Peyer's patch (tissue), 4 donors: ENCODE measurements at places on chromosomes 13 and 19. TPM values are rescaled to one million over a fixed set of nuclear protein-coding genes. Genes with fewer than 3 reads are reported as not detected.

GRCh38 chr13:110210604-110210985 lies 96.4 kb downstream of the COL4A1 start:
- no peaks in the 10 kb centered on the region for H3K27me3 ChIP-seq
- H3K4me3 ChIP-seq: no peak overlapping the region
- H3K4me1 ChIP-seq: no peaks in the 10 kb centered on the region
- H3K36me3 ChIP-seq: no peaks in the 10 kb centered on the region
- no peak overlapping the region for H3K27ac ChIP-seq

The CD22 gene
- total RNA-seq: 207 TPM

The PSG11 gene
- not detected for total RNA-seq

DNA sequence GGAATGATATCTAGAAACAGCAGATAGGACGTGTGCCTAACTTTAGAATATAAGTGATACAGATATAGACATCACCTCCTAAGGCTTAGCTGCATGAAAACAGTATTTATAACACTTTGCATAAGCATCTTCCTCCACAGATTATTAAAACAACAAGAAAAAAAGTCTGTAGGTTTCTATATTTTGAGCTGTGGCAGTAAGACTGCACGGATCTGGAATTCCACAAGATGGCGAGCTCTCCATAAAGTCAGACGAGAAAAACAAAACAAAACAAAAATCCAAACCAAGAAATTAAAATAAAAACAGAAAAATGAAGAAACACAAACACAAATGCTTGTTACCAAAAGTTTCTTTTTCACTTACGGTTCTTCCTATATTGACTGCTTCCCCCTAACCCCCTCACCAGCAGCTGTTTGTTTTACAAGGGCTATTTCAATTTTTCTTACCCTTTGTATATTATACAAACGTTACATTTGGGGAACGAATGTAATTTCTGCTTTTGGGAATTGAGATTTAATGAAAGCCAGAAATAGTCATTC lies 285.8 kb downstream of the MYO16 start:
- no peak overlapping the region for H3K27ac ChIP-seq
- no peaks in the 10 kb centered on the region for H3K36me3 ChIP-seq
- no peak for DNase-seq
- no peak overlapping the region for H3K4me3 ChIP-seq
- no peaks in the 10 kb centered on the region for H3K4me1 ChIP-seq

The VSTM2B gene
- not detected for total RNA-seq

- no peaks in the 10 kb centered on the region for H3K4me1 ChIP-seq
- no peaks in the 10 kb centered on the region for H3K36me3 ChIP-seq
- DNase-seq: no peak
- peak overlapping the region; percentile 72 for H3K4me3 ChIP-seq
- H3K27ac ChIP-seq: peak overlapping the region; percentile 91
Observed at GRCh38 chr19:27794494-27795042, 1418.4 kb downstream of the UQCRFS1 start.

DNA sequence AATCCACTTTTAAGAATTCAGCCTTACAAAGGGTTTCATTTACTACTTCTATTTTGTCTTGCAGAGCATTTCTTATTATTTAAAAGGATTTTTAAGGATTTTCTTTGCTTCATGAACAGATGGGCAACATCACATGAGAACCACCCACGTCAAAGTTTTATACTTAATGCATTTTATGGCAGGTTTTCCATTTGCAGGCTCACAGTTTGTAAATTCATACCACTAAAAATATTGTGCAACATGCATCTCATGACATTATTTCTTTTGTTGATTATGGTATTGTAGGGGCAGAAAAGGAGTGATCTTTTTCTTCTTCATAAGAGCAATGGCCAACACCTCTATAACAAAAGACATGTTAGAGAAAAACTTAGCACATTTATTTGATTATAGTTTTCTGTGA lies 554.0 kb upstream of the SPRY2 start:
- H3K27me3 ChIP-seq: no peaks in the 10 kb centered on the region
- no peaks in the 10 kb centered on the region for H3K36me3 ChIP-seq
- H3K27ac ChIP-seq: no peak overlapping the region
- H3K4me1 ChIP-seq: no peaks in the 10 kb centered on the region
- H3K4me3 ChIP-seq: no peak overlapping the region
